ENCODE measurements at places on chromosomes 6 and 20.

DNA sequence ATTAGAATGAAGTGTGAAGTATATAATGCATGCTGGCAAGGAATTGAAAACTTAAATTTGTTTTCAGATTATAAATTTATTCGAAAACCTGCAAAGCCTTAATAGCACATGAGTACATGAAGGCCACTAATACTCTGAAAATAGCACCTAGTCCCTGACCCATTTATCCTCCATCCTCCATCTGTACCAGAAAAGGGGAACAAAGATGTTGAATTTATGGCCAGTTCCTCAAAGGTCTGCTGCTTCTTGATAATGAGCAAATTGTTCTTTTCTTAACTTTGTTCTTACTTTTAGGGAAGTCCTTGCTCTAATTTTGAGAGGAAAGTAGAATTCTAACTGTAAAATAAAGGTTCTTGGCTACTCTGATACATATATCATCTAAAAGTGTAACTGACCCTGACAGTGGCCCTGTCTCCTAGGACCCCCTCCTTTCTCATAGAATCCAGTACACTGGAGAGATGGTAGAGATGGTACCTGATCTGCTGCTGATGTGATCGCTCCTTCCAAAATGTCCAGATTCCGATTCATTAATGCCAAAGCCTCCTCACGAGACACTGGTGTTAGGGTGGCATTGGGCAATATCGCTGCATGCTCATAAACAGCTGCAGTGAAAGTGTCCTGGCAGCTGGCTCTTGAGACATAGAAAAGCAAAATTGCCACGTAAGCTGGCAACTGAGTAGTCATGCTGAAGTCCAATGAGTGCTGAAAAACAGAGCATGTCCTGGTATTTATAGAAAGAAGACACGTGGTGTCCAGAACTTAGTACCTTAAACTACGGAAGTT lies at the start of gene VNN1:
Gene VNN1, minus strand, starts transcription at position 704 of the 783 bp plus-strand sequence. Its CDS starts 20 bp downstream, at position 684.
- no peak for DNase-seq

DNA sequence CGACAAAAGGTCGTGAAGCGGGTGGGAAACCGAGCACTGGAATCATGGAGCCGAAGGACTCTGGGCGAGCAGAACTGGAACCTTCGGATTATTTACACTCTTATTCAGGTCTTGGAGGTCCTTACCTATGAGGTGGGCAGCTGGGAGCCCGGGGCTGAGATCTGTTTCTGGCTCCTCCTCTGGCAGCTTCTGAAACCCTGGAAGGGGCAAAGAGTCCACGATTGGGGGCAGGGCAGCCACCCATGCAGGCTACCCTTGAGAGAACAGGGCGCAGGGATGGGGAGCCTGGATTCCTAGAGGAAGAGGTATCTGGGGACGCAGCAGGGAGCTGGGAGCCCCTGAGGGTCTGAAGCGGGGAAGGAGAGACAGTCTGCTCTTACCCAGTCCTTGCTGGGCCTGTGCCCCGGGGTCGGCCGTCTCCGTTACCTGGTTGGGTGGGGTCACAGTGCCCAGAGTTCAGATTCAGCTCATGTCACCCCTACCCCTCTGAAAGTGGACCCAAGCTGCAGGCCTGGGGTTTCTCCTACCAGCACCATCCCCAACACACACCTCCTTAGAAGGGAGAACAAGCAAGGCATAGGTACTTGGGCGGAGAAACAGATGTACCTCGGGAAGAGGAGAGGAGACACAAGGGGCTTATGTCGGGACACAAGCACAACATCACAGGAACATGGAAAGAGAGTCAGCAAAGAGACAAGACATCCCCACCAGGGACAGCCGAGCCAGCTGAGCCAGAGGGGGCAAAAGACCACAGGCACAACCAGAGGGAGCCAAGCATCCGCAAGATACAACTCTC lies 592 bp downstream of the LTB start:
- DNase-seq = no peak

- no peak for DNase-seq
Observed at GRCh38 chr6:37583261-37583660, 83.6 kb upstream of the CCDC167 start.

- no peak for DNase-seq
Observed at GRCh38 chr20:51189814-51190782, 167.2 kb upstream of the KCNG1 start.

- no peak for DNase-seq
Observed at GRCh38 chr6:87939776-87940175, 107.9 kb upstream of the SPACA1 start.
